ENCODE measurements at places on chromosomes 16 and 17.

GRCh38 chr16:56632156-56632847 lies at the start of gene MT1M:
MT1M (plus strand) TSS chr16:56632659; CDS start chr16:56632732, 73 bp downstream.
- DNase-seq: peak; percentile 47

DNA sequence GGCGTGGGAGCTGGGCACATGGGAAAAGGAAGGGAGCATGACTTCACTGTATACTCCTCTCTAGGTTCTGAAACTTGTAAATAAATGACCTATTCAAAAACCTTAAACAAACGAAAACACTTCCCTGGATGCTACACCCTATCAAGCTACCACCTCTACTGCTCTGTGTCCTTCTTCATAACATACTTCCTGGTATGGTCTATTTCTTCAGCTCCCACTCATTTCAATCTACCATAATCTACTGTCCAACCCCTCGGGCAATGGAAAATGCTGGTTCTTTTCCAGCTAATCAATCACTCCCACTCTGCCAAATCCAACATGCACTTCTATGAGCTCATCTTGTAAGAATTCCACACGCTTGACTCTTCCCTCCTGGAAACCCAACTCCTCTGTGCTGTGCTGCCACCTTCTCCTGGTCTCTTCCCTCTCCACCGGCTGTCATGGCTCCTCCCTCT lies 42.4 kb downstream of the AMFR start:
- DNase-seq: no peak

DNA sequence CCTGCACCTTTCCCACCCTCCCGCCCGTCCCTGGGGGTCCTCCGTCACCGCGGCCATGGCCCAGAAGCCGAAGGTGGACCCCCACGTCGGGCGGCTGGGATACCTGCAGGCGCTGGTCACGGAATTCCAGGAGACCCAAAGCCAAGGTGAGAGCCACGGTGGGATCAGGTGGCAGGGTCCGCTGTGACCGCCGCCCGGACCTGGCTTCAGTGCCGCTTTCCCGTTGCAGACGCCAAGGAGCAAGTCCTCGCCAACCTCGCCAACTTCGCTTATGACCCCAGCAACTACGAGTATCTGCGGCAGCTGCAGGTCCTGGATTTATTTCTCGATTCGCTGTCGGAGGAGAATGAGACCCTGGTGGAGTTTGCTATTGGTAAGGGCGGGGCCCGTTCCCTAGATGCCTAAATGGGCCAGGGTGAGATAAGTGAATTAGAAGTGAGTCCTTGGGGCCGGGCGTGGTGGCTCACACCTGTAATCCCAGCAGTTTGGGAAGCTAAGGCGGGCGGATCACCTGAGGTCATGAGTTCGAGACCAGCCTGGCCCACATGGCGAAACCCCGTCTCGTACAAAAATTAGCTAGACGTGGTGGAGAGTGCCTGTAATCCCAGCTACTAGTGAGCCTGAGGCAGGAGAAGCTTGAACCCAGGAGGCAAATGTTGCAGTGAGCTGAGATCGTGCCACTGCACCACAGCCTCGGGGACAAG lies 617 bp downstream of the ARMC7 start:
- DNase-seq: no peak

GRCh38 chr17:34411646-34412421 lies 48.8 kb upstream of the CCL1 start:
- DNase-seq: no peak

DNA sequence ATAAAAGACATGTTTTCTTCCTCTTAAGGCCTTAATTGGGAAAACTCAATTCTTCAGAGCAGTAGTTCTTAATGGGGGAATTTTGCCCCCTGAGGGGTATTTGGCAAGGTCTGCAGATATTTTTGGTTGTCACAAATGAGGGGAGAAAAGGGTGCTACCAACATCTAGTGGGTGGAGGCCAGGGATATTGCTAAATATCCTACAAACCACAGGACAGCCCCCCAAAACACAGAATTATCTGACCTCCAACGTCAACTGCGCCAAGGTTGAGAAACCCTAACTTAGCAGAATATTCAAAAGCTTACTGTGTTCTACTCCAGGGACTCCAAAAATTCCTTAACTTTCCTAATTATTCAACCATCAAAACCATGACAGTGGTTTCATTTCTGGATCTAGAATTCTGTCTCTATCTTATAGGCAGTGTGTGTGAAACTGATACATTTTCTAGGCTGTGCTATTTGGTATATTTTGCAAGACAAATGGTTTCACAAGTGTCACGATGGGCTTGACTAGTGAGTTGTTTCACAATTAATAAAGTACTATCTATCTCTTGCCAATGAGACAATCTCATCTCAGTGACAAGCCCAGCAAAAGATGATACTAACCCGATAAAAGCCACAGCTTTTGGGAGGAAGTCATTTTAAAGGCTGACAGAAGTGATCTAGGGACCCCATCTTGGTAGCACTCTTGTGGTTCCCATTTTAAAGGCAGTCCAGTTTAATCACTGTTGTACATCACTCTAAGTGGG lies 14.7 kb downstream of the TXNDC11 start:
- DNase-seq: no peak

DNA sequence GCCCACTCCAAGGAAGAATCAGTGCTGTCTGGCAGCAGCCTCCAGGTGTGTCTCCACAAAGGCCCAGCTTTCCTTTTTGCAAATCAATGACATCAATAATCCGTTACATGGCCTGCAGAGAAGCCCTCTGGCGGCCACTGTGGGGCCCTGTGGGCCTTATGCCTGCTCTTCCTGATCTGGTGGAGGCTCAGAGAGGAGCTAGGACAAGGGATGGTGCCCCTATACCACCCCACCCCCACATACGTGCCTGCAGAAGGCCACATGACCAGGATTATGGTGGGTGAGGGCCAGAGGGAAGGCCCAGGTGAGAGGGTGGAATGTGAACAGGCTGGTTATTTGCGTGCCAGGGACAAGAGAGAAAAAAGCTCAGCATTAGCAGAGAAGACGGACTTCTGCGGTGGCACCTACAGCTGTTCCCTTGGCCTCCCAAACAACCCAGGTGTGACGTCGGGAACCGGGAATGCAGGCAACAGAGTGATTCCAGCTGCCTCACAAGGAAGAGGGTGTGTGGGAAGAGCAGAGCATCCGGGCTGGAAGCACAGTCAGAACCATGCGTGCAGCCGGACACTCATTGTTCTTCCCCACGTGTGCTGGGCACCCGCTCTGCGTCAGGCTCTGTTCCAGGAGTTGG lies 22.5 kb downstream of the EIF4A3 start:
- DNase-seq: no peak

GRCh38 chr16:5046914-5047313 lies 13.2 kb upstream of the NAGPA start:
- no peak for DNase-seq

DNA sequence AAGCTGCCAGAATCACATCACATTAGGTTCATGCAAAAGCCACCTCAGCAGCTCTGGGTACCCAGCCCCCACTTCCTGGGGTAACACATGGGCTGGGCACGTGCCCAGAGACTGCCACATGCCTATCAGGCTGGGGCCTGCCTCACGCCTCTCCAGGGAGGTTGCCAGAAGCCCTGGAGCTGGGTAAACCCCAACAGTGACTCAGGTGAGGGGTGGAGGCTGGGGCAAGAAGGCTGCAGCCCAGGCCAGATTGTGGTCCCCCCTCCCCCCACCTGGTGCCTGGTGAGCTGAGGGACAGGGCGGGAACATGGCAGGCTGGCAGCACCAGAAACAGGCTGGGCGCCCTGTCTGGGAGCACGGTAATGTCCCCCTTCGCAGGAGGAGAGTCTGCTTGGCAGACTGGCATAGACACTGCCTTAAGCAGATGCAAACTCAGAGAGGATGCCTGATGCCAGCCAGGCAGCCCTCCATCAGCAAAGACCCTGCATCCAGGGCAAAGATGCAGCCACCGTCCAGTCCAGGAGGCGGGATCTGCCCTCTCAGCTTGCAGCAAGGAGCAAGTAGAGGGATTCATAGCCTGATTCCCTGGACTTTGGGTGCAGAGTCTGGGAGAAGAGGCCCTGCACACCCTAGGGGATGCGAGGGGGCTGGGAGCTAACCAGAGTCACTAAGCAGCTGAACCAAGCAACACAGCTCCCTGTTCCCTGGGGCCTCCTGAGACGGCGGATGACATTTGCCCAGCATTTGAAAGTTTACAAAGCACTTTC lies 28.8 kb downstream of the NGFR start:
- DNase-seq: no peak

DNA sequence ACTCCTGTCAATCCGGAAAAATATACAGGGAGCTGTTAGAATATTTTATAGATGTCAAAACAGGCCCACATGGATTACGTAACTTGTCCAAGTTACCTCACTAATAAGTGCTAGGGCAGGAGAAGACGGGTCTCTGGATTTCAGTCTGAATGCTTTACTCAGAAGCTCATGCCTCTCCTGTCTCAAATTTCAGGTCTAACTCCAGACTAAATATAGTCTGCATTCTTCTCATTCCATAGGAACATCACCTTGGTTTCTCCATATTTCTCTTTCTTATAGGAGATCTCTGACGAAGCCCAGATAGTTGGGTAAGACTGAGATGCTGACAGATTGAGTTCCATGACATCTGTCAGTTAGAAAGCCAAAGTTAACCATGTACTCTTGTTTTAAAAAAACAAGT lies 174.2 kb downstream of the STX8 start:
- DNase-seq: no peak

DNA sequence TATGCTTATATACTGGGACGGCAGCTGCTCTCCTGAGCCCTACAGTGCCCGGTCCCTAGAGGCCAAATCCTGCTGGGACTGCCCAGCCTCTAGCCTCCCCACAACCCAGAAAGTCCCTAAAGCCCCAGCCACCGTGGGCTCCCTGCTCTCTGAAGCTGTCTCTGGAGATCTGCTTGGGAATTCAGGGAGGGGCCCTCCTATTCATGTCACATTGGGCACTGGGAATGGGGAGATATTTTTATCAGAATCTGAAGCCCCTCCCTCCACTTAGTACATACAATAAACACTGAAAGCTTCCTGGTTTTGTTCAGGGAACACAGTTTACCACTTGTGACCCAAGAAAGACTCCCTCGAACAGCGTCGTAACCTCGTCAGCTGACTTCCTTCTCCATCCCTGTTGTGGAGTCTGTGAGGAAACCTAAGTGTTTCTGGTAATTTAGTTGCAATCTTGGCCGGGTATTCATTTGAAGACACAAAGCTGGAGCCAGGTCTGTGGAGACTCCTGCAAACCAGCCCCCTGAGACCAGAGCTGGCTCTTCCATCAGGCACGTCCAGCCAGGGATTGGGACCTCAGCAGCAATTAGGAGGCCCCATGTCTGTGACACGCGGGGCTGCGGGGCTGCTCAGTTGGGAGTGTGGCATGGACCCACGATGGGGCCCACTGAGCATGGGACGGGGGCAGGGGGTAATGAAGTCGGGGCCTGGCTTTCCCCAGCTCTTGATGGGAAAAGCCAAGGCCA lies 38.5 kb downstream of the PGS1 start:
- DNase-seq: no peak

DNA sequence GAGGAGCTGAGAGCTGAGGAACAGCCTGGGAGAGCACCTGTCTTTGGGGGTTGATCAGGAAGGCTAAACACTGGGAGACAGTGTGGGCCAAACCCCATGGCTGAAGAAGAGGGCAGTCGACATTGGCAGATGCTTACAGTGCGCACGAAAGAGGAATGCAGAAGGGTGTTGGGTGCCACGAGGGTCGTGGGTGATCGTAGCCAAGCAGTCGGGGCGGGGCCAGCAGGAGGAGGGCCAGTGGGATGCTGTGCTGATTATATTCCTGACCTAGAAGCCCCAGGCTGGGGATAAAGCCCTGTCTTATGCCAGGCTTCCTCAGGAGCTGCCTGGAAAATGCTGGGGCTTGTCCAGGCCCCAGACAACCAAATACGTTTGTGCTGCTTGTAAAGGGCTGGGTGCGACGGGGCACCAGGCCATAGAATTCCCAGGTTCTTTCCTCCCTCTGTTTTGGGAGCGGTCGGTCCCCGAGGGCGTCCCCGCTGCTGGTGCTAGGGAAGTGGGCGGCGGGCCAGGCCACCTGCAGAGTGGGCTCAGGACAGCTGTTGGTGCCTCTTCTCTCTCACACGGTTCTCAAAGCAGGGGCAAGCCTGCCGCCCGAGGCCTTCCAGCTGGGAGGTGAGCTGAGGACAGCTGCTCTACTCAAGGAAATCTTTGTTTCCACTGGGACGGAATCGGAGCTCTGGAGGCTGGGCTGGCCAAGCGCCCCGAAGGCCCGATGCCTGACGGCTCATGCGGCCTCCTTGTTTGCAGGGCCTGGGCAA lies 10.0 kb downstream of the C1QTNF1 start:
- DNase-seq: peak; percentile 83

DNA sequence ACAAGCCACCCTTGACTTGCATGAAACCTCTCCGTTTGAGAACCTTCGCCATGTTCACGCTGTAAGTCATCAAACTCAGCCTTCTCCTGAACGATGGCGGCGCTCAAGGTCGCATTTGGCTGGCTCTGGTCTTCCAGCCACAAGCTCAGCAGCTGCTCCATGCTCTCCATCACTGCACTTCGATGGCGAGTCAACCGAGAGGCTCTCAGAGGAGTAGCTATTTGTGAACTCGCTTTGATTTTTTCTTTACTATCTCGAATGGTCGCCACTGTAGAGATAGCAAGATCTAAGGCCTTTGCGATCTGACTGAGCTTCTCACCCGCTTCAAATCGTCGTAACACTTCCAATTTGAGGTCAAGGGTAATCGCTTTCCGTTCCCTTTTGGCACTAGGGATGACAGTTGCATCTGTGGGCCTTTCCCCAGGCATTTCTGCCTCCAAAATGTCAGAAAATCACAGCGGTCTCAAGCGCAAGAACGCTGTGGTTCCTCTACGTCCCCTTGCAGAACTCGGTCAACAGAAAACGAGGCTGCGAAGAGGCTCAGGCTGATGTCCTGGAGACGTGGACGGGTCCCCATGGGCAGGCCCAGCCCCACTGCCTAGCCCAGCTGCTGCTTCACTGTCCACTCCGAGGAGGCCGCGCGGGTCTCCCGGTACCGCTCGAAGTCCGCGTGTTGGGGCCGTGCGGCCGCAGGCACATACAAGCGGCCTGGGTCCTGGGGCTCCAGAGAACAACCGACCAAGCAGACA lies 23.1 kb downstream of the DEF8 start:
- DNase-seq: no peak

DNA sequence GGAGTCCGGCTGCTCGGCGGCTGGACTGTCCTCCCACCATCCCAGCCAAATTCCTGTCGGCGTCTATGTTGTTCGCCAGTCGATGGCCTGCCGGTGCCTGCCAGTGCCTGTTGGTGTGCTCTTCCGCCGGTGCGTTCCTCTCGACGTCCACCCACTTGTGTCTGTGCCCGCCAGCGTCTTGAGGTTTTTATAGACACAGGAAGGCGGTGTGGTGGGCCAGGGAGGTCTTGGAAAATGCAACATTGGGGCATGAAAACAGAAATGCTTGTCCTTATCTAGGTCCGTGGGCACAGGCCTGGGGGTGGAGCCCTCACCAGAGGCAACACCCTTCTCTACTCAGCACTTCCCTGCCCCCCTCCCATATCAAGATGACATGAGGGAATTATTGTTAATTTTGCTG lies 167.8 kb downstream of the IRF8 start:
- DNase-seq: no peak

GRCh38 chr16:56812884-56813283 lies 52.1 kb upstream of the SLC12A3 start:
- DNase-seq: no peak

DNA sequence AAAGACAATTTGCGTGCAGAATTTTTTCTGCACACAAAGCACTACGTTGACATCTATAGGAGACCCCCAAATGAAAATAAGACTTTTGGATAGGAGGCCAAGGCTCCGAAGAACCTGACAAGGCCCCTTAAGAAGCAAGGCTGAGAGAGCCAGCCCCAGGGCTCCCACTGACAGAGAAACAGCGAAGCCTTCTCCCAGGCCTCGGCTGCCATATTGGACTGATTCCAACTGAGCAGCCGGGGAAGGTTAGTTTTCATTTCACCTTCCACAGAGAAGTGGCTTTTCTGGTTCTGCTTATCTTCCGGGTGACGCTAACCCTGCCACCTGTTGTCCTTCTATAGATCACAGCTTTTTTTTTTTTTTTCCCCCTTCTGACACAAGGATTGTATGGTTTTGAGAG lies 356.7 kb downstream of the SOX9 start:
- no peak for DNase-seq
